ENCODE measurements at places on chromosomes 6 and 20.

- no peak for DNase-seq
Measured at GRCh38 chr20:16201191-16201590, 372.1 kb downstream of the KIF16B start.

- DNase-seq: no peak
Measured at GRCh38 chr20:23461180-23461579, 8.5 kb upstream of the CST11 start.

- no peak for DNase-seq
Measured at GRCh38 chr20:63473555-63474449, 1.3 kb upstream of the KCNQ2 start.

DNA sequence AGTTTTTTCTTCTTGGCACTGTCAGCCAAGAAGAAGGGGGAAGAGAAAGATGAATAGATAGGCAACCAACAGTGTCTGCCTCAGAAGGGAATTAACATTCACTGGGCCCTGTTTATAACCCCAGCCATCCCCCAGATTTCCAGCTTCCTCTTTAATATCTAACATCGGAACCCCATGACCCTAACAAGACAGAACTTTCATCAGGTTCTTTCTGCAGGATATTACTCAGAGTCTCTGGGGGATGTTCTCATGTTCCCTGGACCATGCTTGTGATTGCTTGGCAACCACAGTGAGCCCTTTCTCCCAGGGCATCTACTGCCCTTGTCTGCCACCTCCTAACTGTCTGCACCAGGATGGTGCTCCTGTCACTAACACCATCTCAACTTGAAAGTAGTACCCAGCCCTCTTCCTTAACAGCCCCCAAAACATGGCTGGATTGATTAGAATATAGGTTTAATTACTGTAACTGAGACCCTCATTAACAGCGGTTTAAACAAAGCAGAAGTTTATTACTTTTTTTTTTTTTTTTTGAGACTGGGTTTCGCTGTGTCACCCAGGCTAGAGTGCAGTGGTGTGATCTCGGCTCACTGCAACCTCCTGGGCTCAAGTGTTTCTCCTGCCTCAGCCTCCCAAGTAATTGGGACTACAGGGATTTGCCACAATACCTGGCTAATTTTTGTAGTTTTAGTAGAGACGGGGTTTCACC is 12.0 kb upstream of the PTPN1 start:
- no peak for DNase-seq

DNA sequence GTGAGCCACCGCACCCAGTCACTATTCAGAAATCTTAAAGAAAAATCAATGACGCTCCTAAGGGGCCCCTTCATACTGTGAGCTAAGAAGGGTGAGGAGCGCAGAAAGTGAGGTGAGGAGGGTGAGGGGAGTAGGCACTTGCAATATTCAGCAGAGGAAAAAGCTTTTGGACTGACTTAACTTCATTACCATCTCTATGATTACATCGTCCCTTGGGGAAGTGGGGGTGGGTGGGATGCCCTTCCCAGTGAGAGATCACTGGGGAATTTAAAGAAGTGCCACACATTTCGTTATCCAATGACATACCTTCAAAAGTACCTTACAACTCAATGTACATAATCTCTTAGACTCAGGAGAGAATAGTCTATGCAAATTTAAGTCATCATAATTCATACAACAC is 46.5 kb downstream of the SMLR1 start:
- no peak for DNase-seq

DNA sequence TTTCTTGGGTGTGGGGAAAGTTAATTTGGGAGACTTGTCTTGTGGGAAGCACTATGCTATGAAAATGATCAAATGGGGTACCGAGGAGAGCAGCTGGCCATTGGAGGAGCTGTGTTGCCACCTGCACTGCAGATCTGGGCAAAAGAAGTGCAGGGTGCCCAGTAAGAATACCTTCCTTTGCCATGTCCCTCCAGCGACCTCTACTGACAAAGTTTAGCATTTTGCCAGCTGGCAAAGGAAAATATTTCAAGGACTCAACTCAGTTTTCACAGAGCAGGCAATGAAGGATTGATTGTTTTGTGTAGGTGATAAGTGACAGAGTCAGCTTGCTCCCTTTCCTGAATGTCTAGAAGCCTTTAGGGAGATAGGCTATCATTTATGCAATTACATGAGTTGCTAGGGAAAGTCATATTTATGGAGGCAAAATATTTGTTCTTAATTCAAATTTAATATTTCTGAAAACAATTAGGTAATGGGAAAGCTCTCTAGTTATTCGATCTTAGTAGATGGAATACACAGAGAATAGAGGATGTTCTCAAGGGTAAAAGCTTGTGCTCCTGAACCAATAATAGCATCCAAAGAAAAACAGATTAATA is 118.4 kb downstream of the FARS2 start:
- DNase-seq: no peak

DNA sequence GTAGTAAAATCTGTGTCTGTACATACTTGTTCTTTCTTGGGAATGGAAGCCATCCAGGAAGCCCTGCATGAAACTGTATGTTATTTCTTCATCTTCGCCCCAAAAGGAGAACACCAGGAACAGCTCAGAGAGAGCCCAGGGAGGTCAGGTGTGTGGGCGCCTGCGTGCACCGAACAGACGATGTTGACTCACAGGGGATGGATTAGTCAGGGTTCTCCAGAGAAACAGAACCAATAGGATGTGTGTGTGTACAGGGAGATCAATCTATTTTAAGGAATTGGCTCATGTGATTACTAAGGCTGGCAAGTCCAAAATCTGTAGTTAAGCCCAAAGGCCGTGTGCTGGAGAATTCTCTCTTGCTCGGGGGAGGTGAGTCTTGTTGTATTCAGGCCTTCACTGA is 45.7 kb downstream of the RNASET2 start:
- no peak for DNase-seq

- DNase-seq: no peak
Measured at GRCh38 chr6:24719125-24719971, at the start of gene C6orf62. Gene C6orf62, minus strand, starts transcription at chr6:24719154. Its CDS starts 486 bp downstream, at chr6:24718668.

DNA sequence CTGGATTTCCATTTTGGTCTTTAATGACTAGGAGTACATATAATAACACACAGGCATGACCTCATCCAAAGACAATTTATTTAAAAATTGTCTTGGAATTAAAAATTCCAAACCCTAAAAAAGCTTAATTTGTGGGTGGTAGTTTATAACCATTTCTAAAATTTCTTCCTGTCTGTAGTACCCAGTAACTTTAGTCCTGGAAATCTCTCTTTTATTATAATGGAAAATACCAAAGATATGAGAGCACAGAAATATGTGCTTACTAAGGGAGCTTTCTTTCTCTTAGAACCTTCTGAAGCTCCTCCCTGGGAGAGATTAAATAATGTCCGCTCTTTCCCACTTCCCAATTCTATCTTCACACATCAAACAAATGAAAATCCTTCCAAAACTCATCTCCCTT is 70.5 kb upstream of the PRL start:
- DNase-seq: no peak

- DNase-seq: no peak
Measured at GRCh38 chr20:48294942-48295341, 509.7 kb upstream of the SULF2 start.

GRCh38 chr6:53344969-53345368 is 3.8 kb downstream of the ELOVL5 start:
- DNase-seq: no peak

DNA sequence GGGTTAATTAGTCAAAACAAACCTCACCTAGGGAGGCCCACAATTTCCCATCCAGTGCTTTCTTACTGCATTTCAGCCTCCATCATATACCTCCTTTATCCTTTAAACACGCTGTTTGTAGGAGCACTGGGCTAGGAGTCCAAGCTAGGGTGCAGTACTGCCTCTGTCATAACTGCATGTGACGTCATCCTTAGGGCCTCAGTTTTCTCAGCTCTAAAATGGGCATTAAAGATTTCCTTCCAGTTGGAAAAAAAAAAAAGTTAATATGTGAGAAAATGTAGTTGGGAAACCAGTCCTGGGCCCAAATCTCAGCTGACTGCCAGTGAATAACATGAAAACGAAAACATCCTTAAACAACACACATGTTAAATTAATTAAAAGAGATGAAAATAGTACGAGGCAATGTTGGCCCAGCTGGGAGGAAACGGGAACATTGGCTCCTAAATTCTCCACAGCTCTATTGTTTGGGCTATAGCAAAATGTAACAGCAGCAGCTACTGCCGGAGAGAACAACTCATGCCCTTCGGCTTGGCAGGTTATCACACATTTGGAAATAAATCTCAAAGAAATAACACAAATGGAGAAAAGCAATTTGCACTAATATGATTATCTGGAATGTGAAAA is 79.9 kb upstream of the CCDC167 start:
- no peak for DNase-seq

DNA sequence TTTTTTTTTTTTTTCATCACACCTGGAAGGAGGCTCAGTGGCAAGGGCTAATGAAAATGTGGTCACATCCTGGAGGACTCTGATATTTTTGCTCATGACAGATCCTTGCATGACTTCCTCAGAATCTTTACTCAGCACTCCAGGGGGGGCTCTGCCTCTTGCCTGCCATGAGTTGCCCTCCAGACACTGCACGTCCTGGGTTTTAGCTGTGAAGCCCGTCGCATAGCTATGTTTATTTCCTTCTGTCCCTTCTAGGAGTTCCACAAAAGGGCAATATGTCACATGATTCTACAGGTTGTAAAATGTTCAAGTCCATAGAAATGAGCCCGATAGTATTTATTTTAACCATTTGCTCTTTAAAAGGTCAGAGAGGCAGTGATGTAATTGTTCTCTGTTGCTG is 18.2 kb downstream of the MAS1 start:
- DNase-seq: no peak

DNA sequence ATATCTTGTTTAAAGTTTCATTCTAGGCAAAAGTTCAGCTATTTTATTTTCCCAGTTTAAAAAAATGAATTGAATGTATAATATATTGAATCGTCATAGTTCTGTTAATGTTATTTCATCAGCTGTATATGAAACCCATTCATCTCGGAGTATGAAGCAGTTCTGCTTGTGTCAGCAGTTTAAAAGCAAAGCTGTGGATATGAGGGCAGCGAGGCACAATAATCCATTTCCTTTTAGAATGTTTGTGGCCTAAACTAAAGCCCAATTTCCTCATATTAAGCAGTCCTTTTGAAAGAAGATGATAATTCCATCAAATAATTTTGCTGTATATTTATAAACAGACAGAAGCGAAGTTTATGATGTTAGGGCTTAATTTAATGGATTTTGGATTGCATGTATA is 300.1 kb downstream of the SAMD5 start:
- DNase-seq: no peak

DNA sequence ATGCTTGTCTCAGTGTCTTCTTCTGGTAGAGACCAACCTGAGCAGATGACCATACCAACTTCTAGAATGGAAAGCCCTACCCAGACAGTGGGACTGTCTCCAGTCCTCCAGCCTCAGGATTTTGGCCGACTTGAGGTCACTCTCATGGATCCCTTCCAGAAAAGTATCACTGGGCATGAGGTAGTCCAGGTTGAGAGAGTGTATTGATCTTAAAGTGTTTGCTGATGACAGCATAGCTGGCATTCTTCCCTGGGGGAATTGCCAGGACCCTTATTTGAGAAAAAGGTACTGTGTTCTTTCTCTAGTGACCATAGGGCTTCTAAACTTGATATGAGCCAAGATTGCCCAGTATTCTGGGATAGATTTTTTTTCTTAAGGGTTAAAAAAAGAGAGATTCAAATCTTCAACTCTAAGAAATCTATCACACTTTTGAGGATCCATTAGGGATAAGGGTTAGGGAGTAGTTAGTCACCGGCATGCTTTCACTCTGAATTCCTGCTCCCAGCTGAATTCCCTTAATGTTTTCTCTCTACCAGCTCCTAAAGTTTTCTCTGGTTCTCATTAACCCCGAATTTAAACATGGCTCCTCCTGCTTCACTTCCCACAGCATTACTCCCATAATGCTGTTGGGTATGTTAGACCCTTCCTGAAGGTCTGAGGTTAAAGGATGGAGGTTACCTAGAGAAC is 73.6 kb upstream of the FLRT3 start:
- DNase-seq: no peak

GRCh38 chr6:26065952-26066380 is 21.3 kb upstream of the HFE start:
- DNase-seq: no peak

DNA sequence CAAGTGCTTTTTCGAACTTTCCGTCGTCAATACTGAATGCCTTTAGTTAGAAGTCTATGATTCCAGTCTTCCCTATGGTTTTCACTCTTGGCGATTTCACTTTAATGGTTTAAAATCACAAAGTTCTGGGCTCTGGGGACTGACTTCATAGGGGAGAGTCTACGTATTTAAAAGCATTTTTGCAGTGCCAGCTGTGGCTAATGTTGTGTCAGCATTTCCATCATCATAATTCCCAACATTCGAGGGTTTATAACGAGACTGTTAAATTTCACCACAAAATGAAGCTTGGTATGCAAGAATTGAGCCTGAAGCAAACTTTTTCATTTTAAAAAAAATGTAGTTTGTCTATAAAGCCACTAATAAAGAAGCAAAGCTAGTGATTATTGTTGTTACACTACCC is 242.7 kb downstream of the SOX4 start:
- DNase-seq: no peak

DNA sequence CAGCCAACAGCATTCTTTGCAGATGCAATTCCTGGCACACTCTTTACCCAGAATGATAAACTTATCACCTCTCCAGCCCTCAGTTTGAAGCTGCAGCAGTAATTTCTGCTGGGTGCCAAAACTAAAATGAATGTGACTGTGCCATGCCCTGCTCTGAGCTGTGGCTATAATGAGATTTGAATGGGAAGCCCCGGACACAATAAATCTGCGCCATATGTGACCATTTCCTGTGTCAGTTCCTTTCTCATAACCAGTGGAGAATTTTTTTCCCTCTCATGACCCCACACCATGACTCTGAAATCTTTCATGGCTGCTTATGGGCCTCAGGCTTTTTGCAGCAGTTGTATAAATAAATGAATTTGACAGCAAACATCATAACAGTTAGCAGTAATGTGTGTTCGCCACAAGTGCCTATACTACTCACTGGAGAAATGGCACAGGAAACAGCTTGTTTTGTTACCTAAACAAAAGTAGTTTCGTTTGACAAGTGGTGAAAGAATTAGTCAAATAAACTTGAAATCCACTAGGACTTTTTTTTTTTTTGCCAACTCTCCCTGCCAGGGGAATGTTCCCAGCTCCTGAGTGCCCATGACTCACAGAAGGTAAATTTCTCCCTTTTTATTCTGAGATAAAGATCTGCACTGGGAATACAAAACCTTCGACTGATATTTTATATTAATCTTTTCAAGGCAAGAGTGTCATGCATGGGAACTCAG is 408.4 kb downstream of the PKHD1 start:
- no peak for DNase-seq

DNA sequence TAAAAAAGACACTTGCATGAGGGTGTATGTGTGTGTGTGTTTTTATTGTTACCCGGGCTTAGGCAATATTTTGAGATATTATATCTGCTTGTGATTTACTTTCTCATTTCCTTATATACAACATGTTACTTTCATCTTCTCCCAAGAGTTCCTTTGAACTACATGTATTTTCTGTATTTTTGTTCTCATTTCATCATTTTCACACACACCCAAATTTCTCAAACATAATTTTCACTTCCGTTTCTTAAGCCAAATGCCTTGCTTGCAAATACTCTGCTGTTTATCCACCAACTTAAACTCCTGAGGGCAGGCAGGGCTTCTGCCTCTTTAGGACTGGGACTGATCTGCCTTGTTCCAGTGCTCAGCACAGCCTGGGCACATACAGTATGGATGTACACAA is 69.3 kb upstream of the FYN start:
- no peak for DNase-seq

- no peak for DNase-seq
Measured at GRCh38 chr6:15183979-15184378, 61.9 kb upstream of the JARID2 start.

Measured in NCI-H187 treated with DMSO at 0.1 percent for 48 hours (cell line).